T1000 (cell line): ENCODE measurements at places on chromosomes 5 and 9.

DNA sequence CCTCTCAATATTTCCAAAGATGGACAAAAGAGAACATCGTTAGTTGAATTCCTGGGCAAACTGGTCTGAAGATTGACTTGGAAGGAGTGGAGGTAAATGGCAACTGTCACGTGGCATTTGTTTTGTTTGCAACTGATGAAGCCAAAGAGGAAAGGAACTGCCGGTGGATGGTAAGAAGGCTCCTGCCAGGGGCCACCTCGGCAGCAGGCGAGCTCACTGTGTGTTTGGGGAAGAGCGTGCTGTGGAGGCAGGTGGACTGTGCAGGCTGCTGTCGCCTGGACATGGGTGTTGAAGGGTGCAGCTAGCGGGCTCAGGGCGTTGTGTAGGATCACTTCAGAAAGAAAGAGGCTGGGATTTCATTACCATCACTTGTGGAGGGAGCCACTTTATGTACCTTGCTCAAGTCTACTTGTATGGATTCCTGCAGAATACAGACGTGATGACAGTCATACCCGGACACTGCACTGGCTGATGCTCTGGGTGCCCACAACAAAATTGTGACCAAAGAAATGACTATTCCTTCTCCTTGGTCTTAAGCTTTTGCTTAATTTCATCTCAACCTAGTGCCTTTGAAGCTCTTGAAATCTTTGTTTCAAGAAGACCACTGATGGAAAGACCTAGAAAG lies 72.7 kb downstream of the MAP1B start:
- no peak for DNase-seq

GRCh38 chr5:125719681-125720347 lies 703.4 kb upstream of the GRAMD2B start:
- no peak for DNase-seq

DNA sequence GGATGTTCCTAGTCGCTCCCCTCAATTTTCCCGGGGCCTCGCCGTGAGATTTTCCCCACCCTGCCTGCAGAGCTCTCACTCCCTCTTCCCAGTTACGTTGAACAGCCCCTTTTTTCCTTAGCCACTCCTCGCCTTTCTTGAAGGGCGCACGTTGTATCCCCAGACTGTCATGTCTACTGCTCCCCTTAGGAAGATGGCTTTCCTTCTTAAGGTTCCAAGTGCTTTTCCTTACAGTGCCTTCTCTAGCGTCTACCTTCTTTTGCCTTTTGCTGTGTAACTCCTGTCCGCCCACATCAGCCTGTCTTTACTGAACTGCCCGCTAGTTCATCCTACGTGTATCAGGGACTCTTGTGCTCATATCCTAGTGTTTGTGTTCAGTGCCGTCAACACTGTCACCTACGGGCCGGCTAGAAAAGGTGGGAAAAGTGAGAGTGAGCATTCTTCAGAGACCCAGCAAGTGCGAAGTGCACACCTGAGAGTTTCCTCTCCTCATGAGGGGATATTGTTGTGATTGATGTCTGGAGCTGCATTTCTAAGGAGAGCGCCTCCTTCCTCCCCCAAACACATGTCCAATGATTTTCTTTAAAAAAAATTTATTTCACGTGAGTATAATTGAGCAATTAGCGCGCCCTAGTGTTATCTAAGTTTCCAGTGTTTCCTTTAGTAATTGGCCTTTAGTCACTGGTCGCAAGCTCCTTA lies 764 bp downstream of the CAMLG start:
- no peak for DNase-seq

- DNase-seq: no peak
Observed at GRCh38 chr5:54040804-54041203, 269.6 kb downstream of the ARL15 start.

- no peak for DNase-seq
Observed at GRCh38 chr5:133474851-133475590, 137.3 kb downstream of the FSTL4 start.

GRCh38 chr9:8085986-8086385 lies 286.4 kb upstream of the DMAC1 start:
- DNase-seq: no peak

DNA sequence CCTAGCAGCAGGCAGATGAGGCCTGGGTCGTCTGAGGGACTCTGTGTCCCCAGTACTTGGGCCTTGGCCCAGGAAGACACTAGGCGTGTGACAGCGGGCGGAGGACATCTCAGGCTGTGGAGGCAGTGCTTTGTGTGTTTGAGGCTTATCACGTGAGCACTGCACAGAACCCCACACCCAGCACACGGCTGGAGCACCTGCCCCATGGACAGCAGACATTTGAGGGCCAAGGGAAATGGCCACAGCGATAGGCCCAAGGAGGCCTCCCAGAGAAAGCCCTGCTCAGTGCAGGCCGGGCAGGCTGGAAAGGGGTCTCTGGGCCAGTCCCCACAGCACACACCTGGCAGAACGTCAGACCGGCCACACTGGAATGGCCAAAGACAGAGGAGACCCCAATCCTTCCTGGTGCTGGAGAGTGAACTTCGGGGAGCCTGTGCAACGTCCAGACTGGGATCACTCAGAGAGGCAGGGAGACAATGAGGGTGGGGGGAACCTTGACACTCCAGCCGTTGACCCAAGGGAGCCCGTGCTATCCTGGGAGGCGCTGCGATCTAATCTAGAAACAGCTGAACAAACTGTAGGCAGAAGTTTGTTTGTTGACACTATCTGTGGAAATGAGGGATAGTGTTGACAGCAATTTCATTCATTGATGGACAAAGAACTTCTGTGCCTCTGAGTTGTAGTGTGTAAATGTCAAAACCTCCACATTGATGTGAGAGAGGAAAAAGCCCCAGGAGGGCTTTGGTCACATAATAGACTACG lies 19.6 kb upstream of the FLT4 start:
- no peak for DNase-seq

- DNase-seq: no peak
Observed at GRCh38 chr5:97164846-97165245, 18.2 kb downstream of the RIOK2 start.

DNA sequence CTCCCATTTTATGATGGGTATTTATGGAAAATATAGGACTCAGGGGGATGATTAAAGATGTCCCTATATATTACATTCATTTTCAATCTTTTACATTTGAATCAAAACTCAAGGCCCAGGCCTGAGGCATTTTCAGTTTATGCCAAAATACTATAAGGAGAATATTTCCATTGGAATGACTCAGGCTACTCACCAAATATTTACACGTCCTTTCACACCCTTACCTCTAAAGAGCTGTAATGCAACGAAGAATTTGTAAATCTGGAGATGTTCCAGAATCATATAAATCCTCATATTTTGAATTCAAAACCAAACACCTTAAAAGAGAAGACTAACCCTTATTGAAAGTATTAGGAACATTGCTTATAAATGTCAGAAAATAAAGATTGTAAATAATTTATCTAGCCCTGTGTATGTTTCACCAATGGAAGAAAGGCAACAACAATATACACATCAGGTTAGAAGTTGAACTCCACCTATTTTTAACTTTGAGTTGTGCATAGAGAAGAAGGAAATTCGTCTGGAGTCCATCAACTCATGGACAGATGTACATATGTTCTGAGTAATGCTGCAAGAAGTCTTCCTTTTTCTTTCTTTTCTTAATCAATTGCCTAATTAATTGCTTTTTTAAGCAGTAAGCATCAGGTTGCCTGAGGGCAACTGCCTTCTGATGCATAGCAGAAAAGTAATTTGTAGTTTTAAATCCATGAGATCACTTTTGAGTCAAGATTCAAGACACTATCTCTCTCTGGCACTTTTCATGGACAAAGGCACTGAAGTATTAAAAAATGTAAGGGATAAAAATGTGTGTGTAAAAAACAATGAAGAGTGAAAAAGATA lies 579.3 kb upstream of the RGMB start:
- no peak for DNase-seq
